DMS79 treated with DMSO at 0.1 percent for 48 hours (cell line): ENCODE measurements at places on chromosomes 13 and 19.

- peak; percentile 5 for DNase-seq
Measured at GRCh38 chr19:44345959-44346358, 10.5 kb downstream of the ZNF112 start.

DNA sequence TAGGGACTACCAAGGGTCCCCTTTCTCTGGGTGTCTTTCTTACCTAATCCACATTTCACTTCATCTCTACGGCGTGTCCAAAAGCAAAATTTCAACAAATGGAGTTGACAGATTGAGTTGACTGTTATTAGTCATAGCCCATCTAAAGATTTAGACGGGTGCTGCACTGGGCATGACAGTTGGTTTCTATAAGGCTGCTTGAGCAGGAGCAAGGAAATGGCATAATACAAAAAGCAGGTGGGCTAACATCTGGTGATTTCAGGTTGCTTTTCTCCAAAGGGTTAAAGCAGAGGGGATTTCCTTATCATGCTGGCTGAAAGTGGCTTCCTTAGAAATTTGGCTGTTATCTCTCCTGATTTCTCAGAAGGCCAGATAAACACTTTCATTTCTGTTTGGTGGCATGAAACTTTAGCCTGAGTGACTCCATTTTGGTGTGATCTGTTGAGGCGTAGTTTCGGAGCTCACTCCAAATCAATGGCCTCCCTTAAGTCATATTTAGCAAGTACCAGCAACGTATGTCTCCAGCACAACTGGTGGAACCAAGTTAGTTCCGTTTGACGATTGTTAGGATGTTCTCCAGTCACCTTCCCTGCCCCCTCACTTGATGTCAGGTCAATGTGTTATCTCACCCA is 440.4 kb downstream of the FGF9 start:
- no peak for DNase-seq

- DNase-seq, result peak; percentile 46
Measured at GRCh38 chr19:42191855-42192254, 25.6 kb downstream of the DEDD2 start.

- DNase-seq, result no peak
Measured at GRCh38 chr19:11251650-11252314, 10.5 kb downstream of the DOCK6 start.

GRCh38 chr19:46296722-46297461 is at the start of gene HIF3A:
TSS of gene HIF3A (plus strand) at chr19:46297042. CDS start at chr19:46297077, 35 bp downstream.
- DNase-seq, result peak; percentile 50

GRCh38 chr19:2059422-2060201 is 8.6 kb upstream of the MKNK2 start:
- DNase-seq, result peak; percentile 43

GRCh38 chr13:96783511-96783910 is 210.8 kb downstream of the OXGR1 start:
- DNase-seq, result no peak

- peak; percentile 2 for DNase-seq
Measured at GRCh38 chr19:16944626-16945363, 56.0 kb downstream of the F2RL3 start.

GRCh38 chr13:24784319-24784718 is 20.4 kb downstream of the RNF17 start:
- no peak for DNase-seq

GRCh38 chr13:68047889-68048288 is 817.8 kb upstream of the PCDH9 start:
- no peak for DNase-seq

DNA sequence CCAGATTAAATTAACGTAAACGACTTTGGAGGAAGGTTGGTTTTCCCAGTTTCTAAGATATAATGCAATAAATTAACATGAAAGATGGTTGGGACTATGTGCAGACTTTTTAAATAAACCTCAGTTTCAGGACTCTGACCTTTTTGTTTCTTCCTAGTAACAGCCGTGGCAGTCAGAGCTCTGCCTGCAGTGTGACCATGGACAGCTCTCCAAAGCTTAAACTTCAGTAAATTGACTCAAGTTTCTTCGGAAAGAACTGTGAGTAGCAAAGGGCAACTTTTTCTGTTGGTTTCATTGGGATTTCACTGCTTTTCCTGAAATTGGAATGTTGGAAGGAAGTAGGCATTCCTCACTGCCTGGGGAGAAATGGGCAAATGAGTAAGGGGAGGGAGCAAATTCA is 4.1 kb downstream of the USP29 start:
- no peak for DNase-seq

- DNase-seq, result no peak
Measured at GRCh38 chr19:1061987-1062386, 5.0 kb upstream of the ARHGAP45 start.

DNA sequence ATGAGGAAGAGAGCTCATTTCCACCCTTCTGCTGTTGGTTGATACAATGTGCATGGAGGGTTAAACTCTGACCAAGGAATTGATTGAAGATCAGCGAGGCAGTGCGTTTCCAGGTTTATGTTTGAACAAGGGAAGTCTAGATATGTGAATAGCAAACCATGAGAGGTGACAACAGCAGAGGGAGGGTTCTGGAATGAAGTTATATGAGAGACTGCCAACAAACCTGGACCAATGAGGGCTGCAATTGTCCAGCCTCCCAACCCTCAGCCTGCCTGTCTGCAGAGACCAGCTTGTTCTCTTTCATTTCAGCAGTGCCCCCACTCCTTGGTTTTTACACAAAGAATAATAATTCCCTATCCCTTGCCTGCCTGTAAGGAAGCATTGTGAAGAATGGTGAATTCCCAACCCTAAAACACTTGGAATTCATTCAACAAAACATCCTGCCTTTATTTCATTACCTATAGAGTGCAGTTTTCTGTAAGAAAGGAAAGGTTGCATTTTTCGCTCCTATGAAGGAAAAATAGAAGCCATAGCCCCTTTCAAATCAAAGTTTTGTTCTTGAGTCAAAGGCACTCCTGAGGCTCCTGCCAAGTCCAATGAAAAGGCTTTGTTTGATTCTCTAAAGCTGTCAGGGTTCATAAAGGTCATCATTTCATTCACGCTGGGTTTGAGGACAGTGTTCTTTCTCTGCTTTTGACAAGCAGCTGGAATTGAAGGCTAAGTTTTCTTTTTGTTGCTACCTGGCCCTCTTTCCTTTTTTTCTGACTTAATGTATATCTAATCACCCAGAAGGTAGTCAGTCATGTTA is 53.6 kb upstream of the ABCC4 start:
- no peak for DNase-seq

- no peak for DNase-seq
Measured at GRCh38 chr13:109483284-109483683, 303.1 kb downstream of the IRS2 start.

DNA sequence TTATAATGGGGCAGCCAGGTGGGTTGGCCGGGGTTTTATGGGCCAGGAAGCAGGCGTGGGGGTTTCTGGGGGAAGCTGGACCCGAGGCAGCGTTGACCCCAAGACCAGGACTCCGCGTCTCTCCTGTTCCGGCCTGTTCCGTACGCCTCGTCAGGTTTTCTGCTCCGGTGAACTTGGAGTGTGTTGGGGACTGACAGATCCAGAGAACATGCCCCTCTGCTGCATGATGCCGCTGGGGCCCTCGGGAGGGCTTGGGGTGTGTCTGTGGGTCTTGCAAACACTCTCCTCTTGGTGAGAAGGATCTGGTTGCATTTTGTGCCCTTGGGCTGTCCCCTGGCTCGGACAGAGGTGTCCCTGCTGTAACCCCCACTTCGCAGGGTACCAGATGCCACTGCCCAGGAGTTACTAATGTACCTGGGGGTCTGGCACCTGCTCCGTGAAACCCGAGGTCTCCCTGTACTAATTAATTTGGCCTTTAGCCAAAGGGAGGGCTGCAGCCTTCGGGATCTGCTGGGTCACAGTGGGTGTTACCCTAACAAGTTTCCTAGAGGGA is 15.6 kb downstream of the KDM4B start:
- peak; percentile 88 for DNase-seq

GRCh38 chr13:44667943-44668342 is 91.8 kb upstream of the TSC22D1 start:
- no peak for DNase-seq
